ENCODE measurements at places on chromosomes 3 and 15. TPM values are rescaled to one million over a fixed set of nuclear protein-coding genes. Genes with fewer than 3 reads are reported as not detected.

DNA sequence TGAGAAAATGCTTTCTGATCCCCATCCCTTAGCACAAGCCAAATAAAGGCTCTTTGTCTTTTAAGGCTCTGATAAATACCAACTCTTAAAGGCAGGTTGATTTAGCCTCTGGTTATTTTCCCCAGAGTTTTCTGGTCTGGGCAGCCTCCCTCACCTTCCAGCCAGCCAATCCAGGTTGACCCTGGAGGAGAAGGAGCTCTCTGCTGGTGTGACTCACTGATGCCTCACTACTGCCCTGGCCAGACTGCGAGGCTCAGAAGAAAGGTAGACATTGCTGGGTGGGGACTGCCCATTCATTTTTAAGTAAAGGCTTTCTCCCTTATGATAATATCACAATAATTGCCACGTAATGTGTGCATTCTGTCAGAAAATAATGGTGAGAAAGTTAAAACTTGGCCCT lies 37.1 kb downstream of the SLCO3A1 start:
- DNase-seq, result no peak

Gene LINS1
- total RNA-seq, result 3.1 TPM

DNA sequence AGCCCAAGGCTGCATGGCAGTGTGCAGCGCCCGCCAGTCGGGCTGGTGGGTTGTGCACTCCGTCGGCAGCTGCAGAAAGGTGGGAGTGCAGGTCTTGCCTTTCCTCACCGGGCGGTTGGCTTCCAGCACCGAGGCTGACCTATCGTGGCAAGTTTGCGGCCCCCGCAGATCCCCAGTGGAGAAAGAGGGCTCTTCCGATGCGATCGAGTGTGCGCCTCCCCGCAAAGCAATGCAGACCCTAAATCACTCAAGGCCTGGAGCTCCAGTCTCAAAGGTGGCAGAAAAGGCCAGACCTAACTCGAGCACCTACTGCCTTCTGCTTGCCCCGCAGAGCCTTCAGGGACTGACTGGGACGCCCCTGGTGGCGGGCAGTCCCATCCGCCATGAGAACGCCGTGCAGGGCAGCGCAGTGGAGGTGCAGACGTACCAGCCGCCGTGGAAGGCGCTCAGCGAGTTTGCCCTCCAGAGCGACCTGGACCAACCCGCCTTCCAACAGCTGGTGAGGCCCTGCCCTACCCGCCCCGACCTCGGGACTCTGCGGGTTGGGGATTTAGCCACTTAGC lies 4.3 kb downstream of the ISL2 start:
- DNase-seq, result peak; percentile 48

DNA sequence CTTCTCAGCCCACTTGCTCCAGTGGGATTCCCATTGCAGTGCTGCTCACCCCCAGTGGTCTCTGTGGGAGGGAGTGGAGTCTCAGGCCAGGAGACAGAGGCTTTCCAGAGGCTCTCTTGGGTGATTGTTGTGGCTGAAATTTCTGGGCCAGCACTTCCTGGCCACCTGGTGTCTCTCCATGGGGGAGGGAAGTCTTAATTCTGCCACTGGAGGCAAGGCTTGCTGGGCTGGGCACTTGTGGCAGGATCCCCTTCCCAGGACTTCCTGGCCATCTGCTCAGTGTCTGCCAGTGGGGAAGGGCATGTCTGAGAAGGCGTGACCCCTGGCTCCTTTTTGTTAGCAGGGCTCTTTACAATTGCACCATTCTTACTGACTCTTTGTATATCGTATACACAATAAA lies 351.8 kb downstream of the GABRB3 start:
- DNase-seq, result no peak

Gene CDHR4
- total RNA-seq, result not detected

GRCh38 chr3:13896473-13897154 lies 16.7 kb upstream of the WNT7A start:
- DNase-seq, result no peak

Gene A4GNT
- total RNA-seq, result 2.0 TPM

- no peak for DNase-seq
These were observed 54.7 kb downstream of the FAM174B start for GRCh38 chr15:92600856-92601255.

GRCh38 chr3:22012471-22012870 lies 261.5 kb upstream of the ZNF385D start:
- no peak for DNase-seq

- no peak for DNase-seq
These were observed 28.8 kb upstream of the GLCE start for GRCh38 chr15:69131362-69132220.

DNA sequence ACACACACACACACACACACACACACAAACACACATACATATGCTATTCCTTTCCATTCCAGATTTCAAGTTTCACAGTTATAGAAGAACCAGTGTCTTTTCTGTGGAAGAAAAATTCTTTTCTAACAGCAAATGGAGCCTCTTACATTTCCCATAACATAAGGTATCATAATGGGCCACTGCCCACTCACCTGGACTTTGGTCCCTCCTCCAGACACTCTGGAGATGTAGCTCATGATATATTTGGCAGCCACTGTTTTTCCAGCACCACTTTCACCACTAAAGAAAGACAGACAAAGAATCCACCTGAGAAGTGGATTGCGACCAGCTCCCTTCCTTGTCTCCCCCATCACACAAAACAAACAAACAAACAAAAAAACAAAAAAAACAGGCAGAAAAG lies 29.8 kb downstream of the LDHAL6B start:
- no peak for DNase-seq

DNA sequence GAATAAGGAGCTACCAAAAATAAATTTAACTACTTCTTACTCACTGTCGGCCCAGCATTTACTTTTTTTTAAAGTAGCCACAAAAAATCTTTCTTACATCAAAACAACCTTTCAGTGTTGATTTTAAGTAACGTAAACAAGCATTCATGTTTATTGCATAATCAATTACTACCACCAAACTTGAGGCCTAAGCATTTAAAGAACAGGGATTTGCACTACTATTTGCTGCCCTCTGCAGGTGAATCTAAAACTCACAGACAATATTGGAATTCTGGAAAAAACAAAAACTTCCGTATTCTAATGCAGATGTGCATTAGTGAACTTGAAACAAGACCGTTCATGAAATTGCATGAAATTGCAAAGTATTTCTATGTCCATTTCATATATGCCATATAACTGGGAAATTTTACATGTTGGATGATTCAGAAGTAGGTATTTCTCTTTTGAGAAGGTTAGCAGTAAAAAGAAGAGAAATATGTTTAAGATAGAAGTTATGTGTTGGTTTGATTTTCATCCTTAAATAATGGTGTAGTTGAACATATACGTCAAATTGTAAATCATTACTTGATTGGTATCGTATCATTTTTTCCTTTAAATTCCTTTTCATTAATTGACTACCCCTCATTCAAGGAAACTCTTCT lies 55.6 kb downstream of the CGGBP1 start:
- DNase-seq, result no peak

GRCh38 chr3:42957573-42957972 lies 21.5 kb upstream of the GASK1A start:
- no peak for DNase-seq

- no peak for DNase-seq
These were observed 174.1 kb upstream of the DPH6 start for GRCh38 chr15:35720019-35720418.

DNA sequence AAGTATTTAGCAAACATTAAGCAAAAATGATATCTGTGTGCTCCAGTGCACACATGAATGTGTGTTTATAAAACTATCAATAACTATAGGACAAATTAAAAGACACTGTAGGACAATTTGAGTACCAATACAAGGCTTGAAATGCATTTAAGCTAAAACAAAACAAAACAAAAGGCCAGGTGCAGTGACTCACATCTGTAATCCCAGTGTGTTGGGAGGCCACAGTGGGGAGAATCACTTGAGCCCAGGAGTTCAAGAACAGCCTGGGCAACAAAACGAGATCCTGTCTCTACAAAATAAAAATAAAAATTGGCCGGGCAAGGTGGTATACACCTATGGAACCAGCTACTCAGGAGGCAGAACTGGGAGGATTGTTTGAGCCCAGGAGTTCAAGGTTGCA lies 50.7 kb downstream of the CSNK1G1 start:
- no peak for DNase-seq

Gene SNX22
- total RNA-seq, result 3.5 TPM

DNA sequence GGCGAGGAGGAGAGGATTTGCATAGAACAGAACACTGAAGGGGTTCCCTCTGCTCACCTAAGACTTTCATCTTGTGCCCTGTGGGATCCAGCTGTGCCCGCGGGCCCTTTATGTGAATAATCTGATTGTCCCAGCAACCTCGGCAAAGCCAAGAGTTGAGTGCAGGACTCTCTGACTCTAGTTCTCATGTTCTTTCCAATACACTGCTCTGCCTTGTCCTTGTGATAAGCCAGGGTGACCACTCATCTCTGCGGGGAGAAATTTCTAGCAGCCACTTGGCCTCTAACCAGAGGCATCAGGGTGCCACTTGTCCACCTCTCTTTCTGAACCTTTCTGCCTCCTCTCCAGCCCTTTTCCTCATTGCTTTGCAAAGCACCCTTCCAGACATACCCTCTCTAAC lies 31.8 kb downstream of the AQP9 start:
- no peak for DNase-seq

DNA sequence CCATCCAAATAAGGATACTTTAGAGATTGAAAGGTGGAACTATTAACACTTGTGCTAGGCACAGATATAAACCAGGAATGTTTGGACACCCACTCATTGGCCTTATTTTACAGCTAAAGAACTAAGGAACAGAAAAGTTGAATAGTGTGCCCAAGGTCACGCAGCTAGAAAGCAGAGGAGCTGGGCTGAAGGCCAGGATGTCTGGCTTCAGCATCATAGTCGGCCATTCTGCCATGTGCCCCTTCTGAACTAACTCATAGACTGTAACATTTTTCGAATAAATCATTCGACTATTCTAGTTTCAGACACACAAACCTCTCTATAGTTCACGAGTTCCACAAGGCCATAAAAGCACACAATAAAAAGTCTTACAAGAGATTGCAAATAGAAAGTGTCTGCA lies 71.1 kb downstream of the SUMF1 start:
- no peak for DNase-seq

GRCh38 chr3:184968115-184968514 lies 156.1 kb downstream of the VPS8 start:
- no peak for DNase-seq

GRCh38 chr15:97745481-97746071 lies 214.9 kb upstream of the ARRDC4 start:
- DNase-seq, result no peak

Gene BFSP2
- total RNA-seq, result not detected

DNA sequence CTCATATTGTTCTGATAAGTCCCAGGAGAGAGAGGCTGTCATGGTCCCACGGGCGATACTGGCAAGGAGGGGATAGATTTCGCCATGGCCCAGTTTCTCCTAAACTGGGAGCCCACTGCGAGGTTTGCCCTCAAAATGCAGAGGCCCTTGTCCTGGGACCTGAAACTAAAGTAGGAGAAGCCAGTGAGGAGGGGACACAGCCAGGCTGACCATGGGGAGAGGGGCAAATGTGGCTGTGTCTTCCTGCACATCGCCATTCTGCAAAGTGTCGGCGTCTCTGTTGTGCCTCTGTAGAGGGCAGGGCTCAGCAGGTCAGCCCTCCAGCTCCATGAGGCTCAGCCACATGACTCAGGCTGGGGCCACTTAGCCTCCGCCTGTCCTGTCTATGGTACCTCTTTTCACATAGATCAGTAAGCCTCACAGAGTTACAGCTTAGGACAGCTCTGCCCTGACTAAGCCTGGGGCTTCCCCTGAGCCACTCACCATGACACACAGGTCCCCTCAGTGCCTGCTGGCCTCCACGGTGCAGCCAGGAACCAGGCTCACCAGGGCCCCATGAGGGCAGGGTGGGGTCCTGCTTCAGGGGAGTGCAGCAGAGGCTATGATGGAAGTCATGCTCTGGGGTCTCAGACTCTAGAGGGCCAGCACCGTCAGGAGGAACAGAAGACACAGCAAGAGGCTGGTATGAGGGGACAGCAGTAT lies 28.6 kb upstream of the PLXNA1 start:
- no peak for DNase-seq

GRCh38 chr3:184586851-184587250 lies 25.3 kb downstream of the EPHB3 start:
- no peak for DNase-seq

- DNase-seq, result no peak
These were observed 33.7 kb upstream of the RBMS3 start for GRCh38 chr3:29247088-29247745.

GRCh38 chr15:101172501-101173071 lies 79.3 kb downstream of the CHSY1 start:
- DNase-seq, result no peak

Gene SYNPR
- not detected for total RNA-seq

DNA sequence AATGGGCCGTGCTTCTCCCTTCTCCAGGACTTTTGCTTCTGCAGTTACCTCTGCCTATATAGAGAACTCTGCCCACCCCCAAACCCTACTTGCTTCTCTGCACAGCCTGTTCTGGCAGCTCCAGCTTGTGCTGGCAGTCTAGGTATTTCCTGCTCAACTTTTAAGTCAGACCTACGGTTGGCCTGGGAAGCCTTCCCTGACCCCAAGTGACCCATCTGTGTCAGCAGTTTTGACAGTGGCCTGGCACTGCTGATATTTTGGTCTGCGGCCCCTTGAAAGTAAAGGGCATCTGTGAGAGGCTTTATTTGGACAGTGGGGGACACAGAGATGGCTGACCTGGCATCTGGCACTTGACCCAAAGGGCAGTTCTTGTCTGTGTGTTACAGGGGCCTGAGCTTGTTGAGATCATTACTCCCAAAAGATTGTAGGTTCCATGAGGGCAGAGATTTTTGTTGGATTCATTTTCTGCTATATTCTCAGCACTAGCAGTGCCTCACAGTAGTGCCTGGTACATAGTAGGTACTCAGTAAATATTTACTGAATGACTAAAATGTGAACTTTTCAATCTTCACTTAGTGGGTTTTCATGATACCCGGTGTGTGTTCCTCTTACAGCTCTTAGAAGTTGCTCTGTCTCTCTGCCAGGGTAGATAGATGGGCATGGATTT lies 55.2 kb upstream of the TRAK1 start:
- no peak for DNase-seq

- no peak for DNase-seq
These were observed 179.7 kb upstream of the TOPAZ1 start for GRCh38 chr3:44061961-44062360.

DNA sequence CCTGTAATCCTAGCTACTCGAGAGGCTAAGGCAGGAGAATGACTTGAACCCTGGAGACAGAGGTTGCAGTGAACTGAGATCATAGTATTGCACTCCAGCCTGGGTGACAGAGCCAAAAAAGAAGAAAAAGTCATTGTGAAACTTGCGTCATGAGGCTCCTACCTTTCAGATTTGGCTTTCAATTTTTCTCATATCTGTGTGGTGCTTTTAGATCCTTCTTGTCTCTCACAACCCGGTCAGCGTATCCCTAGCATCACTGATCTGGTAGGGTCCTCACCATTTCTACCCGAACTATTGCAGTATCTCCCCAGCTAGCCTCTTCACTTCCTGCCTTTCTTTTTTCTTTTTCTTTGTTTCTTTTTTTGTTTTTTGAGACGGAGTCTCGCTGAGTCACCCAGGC lies 21.6 kb upstream of the GCNT3 start:
- DNase-seq, result no peak

Gene HRG
- not detected for total RNA-seq

Gene THPO
- total RNA-seq, result 0.55 TPM

- no peak for DNase-seq
These were observed 351.2 kb downstream of the LPP start for GRCh38 chr3:188505151-188505550.

Gene CPNE4
- total RNA-seq, result 0.35 TPM

Measured in pancreas (tissue), 10 donors.